ENCODE measurements at places on chromosomes 1 and 21.

DNA sequence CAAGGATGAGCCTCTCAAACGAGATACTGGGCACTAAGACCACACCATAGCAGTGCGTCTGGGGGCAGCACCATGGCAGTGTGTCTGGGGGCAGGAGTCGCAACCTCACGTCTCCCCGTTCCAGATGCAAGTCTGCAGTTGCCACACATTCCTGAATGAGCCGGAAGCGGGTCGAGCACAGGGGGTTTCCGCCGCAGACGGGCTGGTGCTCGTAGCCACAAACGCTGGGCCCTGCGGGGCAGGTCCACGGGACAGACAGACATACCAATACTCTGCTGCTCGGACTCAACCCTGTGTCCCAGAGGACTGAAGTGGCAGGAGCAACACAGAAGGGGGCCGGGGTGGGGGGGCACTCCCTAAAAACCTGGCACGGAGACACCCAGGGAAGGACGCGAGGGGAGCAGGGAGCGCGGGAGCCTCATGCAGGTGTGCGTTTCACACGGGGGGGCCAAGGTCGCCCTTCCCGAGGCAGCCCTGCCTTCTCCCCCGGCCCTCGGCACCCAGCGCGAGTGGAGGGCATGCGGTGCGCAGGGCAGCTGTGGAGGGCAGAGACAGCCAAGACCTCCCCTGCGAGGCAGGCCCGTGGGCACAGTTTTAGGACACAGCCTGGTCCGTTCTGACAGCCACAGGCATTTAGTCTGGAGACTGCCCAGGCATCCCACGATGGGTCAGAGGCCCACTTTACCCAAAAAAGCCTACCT lies 24.5 kb downstream of the PTTG1IP start:
- no peak for DNase-seq

GRCh38 chr21:37548521-37548981 lies 182.0 kb downstream of the DYRK1A start:
- DNase-seq, result no peak

DNA sequence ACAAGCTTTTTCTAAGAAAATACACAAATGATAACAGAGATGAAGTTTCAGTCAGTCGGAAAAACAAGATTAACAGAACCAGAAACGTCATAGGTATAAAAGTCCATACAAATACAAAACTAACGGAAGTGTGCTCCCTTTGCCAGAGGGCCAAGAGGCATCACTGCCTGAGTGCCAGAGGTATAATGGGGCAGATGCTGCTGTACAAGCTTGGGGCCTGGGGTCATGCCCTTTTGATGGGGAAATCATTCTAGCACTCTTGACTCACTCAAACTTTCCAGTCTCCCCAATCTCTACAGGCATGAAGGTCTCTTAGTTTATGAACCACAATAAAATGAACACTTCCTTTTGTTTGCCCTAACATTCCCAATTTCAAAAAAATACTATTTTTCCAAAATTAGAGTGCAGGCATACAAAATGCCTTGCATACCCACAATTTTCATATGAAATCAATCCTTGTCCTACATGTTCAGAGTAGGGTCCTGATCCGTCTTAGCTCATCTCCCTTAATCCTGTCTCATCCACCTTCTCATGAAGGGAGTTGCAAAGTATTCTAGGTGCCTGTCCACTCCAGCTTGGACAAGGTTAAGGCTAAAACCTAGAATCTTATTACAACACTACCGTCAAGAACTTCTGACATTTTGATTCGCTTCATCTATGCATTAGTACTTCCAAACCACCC lies 1.5 kb downstream of the RPL22 start:
- DNase-seq, result no peak

GRCh38 chr1:85224734-85225623 lies 24.2 kb upstream of the SYDE2 start:
- DNase-seq, result no peak

- peak; percentile 46 for DNase-seq
These were observed 66.6 kb downstream of the FAM163A start for GRCh38 chr1:179809506-179810366.

DNA sequence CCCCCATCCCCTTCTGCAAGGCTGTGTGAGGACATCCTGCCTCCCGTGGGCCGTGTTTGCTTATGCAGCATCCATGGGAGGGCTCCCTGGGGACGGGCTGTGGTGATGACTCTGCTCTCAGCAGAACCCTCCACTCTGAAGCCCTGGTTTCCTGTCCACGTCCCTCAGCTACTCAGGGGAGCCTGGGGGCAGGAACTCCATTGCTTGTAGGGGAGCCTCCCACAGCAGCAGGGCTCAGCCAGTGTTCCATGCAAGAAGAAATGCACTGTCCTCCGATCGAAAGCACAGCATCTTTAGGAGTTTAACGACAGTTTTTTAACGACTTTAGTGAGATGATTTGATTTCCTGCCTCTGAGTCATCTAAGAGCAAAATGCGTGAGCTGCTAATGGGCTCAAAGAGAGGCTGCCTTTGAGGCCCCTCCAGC lies 8.3 kb upstream of the KCNAB2 start:
- peak; percentile 18 for DNase-seq

DNA sequence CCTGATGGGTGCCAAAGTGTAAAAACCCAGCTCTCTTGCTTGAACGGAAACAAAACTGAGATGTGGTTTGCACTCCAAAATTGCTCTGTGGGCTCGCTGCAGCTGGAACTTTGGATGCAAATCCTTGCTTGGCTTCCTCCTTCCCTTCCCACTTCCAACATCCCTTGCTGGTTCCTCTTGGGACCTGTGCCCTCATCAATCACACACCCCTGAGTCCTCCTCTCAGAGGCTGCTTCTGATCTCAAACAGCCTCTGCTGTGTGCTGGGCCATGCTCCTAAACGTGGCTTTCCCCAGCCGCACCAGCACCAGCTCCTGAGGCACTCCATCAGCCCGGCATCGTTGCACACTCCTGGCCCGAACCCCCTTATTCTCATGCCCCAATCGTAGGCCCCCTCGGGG lies 124.3 kb upstream of the RAB4A start:
- DNase-seq, result no peak

DNA sequence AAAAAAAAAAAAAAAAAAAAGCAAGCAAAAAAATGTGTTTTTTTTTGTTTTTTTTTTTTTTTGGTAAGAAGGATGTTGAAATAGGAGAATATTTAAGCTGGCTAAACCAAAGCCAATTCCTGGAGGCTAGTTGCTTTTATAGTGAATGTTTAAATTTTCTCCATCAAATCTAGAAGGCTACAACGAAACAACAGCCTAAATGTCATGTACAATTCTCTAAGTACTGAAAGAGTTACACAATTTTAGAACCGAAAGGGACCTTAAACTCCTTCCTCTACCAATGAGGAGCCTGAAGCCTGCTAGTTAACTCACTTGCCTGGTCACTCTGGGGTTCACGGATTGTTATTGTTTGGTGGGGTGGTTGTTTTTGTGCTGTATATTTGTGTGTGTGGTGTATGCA lies 3.5 kb downstream of the WLS start:
- no peak for DNase-seq

DNA sequence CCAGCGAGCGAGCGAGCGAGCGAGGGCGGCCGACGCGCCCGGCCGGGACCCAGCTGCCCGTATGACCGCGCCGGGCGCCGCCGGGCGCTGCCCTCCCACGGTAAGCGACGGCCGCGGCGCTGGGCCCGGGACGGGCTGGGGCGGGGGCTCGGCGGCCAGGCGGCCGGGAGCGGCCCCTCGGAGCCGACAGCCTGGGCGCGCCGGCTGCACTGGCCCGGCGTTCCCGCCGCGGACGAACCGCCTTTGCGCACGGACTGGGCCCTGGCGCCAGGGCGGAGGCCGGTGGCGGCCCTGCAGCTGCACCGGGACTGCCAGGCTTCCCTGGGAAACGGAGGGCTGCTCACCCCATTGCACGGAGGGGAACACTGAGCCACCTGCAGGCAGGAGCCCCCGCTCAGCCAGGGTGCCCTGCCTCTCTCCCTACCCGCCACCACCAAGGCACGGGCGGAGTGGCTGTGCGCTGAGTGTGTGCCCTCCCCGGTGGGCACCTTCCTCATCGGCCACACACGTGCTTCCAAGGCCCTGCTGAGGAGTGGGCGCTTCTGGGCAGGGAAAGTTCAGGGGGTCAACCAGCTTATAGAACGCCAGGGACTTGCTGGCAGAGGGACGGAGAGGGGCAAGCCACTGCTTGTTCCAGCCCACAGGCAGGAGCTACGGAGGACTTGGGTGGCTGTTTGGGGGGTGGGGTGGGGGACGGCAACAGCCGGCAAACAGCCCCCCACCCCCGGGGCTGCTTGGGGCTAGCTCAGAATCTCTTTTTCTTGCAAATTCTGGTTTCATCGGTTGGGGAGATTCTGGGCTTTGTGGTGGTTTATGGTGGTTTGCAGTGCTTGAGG lies 532 bp downstream of the CSF1 start:
- no peak for DNase-seq

GRCh38 chr1:156356875-156357534 lies 12.0 kb upstream of the RHBG start:
- peak; percentile 26 for DNase-seq

- no peak for DNase-seq
These were observed 47.4 kb downstream of the CAMTA1 start for GRCh38 chr1:6832531-6833188.

GRCh38 chr1:235864469-235864868 lies 2.2 kb downstream of the LYST start:
- no peak for DNase-seq

DNA sequence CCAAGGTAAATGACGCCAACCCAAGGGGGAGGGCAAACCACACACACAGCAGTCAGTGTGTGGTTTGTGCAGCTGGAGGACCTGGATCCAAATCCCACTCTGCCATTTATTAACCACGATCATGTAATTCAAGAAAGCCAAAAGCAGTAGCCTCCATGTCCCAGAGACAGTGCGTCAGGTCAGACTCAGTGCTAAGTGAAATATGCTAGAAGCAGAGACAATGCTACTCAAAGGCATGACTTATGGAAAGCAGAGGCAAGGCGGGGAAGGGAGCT lies 13.6 kb downstream of the TTC39A start:
- peak; percentile 92 for DNase-seq

DNA sequence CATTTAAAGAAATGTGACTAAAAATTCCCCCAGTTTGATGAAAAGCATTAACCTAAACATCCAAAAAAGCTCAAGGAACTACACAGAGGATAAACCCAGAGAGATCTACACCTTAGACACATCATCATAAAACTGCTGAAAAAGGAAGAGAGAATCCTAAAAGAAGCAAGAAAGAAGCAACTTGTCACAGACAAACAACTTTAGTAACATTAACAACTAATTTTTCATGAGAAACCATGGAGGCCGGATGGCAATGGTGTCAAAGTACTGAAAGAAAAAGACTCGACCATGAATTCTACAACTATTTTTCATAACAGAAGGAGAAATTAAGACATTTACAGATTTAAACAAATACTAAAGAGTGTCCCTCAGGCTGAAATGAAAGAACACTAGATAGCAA lies 17.7 kb downstream of the ZNF644 start:
- DNase-seq, result no peak

GRCh38 chr1:15627343-15627988 lies 10.2 kb downstream of the DDI2 start:
- DNase-seq, result no peak

- DNase-seq, result no peak
These were observed 92.2 kb upstream of the TMPRSS2 start for GRCh38 chr21:41600116-41600515.

- no peak for DNase-seq
These were observed 75.1 kb upstream of the NEGR1 start for GRCh38 chr1:72357411-72357810.

DNA sequence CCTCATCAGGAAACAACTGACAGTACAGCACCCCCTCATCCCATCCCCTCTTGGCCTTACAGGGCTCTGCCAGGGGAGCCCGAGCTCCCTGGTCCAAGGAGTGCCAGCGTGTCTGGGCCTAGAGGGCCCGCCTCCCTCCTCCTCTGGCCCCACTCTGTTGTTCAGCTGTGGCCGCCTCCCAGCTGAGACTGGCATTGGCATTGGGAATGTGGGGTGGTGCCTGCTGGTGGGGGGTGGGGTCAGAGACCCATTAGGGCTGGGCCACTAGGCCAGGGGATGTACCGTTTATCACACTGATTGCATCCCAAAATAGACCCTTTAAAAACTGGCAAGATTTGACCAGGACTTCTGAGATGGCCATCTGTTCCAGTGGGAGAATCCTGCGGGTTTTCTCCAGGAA lies 1.4 kb downstream of the LDLRAP1 start:
- no peak for DNase-seq

DNA sequence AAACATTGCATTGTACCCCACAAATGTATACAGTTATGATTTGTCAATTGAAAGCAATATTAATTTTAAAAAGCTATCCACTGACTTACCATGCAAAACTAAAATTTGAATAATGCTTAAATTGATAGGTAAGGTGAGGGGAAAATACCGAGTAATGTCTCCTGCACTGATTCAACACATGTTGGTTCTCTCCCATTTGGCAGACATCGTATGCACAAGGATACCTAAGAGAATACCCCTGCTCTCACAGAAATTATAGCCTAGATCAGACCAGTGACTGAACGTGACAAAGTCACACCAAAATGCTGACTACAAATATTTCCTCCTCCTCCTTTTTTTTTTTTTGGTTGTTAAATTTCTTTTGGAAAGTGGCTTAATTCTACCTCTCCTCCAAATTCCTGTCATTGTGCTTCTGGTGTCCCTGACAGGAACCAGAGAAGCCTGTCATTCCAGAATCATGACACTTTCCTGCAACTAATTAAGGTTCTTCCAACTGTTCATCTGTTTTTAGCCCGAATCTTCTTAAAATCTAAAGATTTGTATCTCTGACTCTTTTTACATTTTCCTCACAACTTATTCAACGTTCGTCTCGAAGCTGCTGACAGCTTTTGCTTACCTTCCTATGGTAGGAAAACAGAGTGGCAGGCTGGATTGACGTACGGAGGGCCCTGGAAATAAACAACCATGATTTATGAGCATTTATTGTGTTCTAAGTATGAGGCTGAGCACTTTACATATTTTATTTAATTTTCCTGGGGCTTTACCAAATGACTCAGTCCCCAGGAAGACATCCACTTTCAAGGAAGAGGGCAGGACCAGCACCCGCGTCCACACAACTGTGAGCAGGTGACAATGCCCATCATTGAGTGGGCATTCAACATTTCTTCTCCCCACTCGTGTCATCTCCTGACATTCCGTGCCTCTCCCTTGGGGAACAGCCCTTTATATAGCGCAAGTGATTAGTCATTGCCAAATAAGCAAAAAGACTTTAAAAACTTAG lies 57.9 kb upstream of the KCNE2 start:
- no peak for DNase-seq

GRCh38 chr1:99546432-99547416 lies 99.2 kb upstream of the PALMD start:
- DNase-seq, result no peak

GRCh38 chr1:230773396-230774033 lies 26.3 kb downstream of the CAPN9 start:
- no peak for DNase-seq

All from RCC 7860 (cell line).